ENCODE measurements at places on chromosomes 4 and X.

- DNase-seq = no peak
These were observed 316.8 kb downstream of the HS3ST1 start for GRCh38 chr4:11111876-11112275.

DNA sequence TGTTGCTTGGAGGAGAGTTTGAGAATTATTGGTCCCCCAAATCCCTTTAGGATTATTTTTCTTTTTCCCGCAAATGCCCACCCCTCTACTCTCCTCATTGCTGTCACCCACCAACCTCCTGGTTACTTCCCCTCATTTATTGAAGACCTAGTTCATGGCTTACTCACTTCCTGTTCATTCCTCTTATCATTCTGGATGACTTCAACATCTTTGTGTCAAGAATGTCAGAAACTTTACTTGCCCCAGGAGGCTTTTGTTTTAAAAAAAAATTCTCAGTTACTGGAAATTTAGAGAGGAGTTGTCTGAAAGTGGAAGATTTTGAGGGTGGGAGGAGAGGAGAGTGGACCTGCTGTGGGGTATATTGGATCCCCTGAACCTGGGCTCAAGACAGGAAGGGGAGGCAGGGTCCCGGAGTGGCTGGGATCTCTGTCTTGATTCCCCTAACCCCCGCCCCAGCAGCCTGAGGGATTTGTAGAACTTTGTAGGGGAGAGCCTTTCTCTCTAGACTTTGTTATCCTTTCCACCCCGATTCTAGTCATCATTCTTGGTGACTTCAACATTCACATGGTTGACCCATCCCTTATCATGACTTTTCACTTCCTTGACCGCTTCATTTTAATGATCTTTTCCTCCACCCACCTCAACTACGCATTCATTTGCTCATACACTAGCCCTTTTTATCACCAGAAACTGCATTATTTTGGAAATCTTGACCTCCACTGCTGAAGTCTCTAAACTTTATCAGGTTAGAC, 69.9 kb upstream of the ESX1 start:
- DNase-seq = peak; percentile 31

DNA sequence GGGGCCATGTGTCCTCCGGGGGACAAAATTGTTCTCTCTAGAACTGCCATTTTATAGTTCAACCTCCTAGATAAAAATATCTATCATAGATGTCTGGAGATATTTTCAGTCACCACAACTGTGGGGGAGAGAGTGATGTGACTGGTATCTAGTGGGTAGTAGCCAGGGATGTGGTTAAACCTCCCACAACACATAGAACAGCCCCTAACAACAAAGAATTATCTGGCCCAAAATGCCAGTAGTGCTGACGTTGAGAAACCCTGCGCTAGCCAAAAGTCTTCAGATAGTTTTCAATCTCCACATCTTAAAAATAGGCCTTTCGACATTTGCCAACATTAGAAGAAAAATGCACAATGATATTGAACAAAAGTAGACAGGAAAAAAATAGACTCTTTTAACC, 19.0 kb upstream of the SUPT20HL2 start:
- peak; percentile 20 for DNase-seq

GRCh38 chrX:133645977-133646718, 230.9 kb upstream of the GPC4 start:
- peak; percentile 88 for DNase-seq

DNA sequence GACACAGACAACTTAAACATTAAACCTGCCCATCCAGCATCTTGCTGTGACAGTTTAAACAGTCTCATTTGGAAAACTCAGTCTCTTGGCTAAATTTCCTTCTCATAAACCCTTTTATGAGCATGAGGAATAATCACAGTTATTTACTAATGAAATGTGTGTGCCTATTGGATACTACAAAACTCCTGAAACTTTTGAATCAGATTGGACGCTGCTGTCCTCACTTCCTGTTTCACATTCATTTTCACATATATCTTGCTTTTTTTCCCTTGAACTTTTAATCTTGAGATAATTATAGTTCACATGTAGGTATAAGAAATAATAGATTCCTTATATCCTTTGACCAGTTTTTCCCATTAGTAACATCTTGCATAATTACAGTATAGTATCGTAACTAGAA, 111.7 kb downstream of the CDKL5 start:
- no peak for DNase-seq

DNA sequence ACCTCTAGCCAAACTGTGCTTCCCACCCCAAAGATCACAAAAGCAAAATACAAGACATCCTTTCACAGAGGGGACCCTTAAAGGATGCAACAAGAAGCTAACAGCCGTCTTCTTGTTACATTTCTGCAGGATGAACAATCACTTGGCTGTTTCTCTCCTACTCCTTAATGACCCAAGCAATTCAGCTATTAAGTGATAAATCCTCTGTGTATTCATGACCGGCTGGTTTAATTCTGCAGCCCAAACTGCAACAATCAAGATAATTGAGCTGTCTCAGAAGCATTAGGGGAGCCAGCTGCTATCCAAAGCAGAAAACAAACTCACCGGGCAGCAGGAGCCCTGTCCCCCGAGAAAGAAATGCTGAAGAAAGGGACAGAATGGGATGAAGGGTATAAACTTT, 85.9 kb upstream of the ACSL4 start:
- DNase-seq = no peak

DNA sequence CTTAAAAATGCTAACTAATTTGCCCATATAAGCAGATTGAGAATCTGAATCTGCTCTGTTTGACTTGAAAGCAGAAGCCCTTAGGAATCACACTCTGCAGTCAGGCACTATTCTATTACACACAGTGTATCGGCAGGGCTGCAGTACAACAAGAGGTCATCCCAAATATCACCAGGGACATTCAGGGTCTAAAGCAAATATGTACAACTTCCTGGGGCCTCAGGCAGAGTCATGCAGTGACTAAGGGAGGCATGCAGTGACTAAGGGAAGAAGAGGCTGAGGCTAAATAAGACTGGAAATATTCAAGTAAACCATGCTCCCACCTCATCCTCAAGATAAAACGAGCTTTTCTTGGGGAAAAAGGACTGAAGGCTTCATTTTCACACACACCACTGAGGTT, 20.9 kb downstream of the MAPK10 start:
- peak; percentile 97 for DNase-seq

- peak; percentile 31 for DNase-seq
These were observed 42.6 kb downstream of the CHRNA9 start for GRCh38 chr4:40377512-40378365.

- peak; percentile 27 for DNase-seq
These were observed 236.4 kb downstream of the PDGFC start for GRCh38 chr4:156734965-156735895.

DNA sequence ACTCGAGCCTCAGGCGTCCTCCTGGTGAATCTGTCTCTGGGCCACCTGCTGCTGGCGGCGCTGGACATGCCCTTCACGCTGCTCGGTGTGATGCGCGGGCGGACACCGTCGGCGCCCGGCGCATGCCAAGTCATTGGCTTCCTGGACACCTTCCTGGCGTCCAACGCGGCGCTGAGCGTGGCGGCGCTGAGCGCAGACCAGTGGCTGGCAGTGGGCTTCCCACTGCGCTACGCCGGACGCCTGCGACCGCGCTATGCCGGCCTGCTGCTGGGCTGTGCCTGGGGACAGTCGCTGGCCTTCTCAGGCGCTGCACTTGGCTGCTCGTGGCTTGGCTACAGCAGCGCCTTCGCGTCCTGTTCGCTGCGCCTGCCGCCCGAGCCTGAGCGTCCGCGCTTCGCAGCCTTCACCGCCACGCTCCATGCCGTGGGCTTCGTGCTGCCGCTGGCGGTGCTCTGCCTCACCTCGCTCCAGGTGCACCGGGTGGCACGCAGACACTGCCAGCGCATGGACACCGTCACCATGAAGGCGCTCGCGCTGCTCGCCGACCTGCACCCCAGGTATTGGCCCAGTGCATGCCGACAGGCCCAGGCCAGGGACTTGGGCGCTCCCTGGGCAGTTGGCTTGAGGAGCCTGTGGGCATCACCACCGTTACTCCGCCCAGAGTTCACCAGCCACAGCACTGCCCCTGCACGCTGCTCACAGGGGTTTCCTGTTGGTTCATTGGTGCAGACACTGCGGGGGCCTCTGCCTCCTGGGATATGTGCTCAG, 1.1 kb downstream of the GPR78 start:
- DNase-seq = no peak

GRCh38 chr4:121377076-121377475, 3.7 kb downstream of the QRFPR start:
- DNase-seq = no peak

- no peak for DNase-seq
These were observed 19.3 kb upstream of the MAGED1 start for GRCh38 chrX:51874123-51874522.

DNA sequence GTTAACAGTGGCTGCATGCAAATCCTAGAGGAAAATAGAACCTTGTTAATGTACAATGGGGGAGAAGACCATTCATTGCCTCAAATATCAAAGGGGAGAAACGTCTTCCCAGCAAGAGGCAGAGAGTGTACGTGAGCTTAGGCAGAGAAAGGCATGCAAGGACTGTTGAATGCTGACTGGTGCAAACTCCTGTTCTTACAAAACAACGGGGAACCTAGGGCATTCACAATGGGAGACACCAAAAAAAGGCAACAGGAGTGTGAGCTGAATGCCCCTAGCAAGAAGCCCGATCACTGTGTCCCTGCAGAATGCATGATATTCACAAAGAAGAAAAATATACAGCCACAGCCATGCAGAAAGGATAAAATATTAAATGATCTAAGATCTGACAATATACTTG, 184.9 kb downstream of the NSUN7 start:
- no peak for DNase-seq

DNA sequence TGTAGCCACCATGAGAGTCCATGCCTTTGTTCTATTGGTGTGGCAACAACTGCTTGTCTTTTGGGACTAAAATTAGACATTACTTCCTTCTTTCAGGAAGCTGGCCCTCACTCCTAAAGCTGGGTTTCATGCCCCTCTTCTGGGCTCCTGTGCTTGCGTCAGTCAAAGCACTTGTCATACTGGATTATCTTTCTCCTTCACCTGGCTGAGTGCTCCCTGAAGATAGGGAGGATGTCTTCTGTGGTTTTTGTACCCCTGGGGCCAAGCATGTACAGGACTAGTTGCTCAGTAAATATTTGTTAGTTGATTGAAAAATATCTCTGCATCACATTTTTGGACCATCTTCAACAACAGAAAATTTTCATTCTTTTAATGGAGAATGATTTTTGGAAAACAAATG, 26.1 kb upstream of the LONRF3 start:
- no peak for DNase-seq

DNA sequence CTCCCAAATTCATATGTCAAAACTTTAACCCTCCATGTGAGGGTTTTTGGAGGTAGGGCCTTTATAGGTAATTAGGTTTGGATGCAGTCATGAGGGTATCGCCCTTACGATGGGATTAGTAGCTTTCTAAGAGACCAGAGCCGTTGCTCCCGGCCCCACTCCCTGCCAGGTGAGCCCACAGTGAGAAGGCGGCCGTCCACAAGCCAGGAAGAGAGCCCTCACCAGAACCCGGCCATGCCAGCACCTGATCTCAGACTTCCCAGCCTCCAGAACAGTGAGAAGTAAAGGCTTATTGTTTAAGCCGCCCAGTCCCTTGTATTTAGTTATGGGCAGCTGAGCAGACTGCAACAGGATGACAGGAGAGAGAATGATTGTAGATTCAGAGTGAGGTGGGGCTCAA, 40.8 kb downstream of the DCTD start:
- DNase-seq = no peak

DNA sequence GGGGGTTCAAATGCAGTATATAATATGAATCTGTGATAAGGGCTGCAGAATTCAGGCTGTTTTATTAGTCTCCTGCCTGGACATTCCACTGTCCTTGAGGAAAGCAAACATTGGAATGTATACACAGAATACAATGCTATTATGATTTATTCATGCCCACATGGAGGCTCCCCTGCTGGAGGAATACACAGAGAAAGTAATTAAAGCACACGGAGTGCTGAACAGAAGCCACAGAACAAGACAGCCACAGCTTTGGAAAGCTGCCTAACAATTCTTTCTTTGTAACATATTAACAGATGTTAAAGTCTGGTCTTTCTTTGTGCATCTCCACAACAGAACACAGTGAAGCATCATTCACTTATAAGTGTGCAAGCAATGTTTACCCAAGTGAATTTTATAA, 155.8 kb downstream of the ARAP2 start:
- DNase-seq = no peak

DNA sequence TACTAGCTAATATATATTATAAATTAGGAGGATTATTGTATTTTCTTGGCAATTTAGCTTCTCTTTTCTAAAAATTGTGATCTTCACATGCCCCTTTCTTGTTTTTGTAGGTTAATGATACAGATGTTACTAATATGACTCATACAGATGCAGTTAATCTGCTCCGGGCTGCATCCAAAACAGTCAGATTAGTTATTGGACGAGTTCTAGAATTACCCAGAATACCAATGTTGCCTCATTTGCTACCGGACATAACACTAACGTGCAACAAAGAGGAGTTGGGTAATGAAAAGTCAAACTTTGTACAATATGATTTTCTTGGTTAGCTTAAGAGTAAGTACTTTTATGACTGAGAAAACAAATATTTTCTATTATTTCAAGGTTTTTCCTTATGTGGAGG, 74.1 kb downstream of the SLC10A6 start:
- peak; percentile 28 for DNase-seq

DNA sequence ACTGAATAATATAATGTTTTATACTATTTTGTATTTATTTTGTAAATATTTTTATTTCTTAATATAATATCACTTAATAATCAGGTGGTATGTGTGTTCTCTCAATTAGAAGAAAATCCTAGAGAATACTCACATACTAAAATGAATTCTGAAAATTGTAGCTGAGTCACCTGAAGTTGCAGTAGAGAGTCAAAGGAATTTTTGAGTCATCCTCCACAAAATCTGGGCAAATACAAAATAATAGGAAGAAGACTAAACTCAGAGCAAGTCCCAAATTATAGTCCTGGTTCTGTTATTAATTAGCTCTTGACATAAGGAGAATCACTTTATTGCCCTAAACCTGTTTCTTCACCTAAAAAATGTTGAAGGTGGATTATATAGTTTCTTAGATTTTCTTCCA, 57.8 kb downstream of the SPATA4 start:
- peak; percentile 28 for DNase-seq

DNA sequence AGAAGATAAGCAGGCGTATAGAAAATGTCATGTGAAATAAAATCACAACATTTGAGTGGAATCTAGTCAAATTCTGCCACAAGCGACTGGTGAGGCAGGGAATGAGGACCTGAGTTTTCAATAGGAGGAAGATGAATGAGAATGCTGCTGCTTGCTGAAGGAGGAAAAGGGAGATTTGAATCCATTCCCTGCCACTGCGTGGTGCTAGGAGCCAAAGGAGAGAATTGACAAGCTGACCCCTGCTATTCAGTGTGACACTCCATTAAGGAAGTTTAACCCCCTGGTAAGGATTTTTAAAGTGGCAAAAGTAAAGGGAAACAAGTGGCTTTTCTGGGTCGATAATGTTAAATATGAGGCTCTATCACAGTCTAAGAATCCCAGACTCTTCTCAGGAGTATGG, 314.0 kb downstream of the NAF1 start:
- DNase-seq = no peak

GRCh38 chr4:175369087-175369486, 443.0 kb downstream of the GPM6A start:
- peak; percentile 89 for DNase-seq
